ENCODE measurements at places on chromosomes 4 and X. TPM values are rescaled to one million over a fixed set of nuclear protein-coding genes. Genes with fewer than 3 reads are reported as not detected.

DNA sequence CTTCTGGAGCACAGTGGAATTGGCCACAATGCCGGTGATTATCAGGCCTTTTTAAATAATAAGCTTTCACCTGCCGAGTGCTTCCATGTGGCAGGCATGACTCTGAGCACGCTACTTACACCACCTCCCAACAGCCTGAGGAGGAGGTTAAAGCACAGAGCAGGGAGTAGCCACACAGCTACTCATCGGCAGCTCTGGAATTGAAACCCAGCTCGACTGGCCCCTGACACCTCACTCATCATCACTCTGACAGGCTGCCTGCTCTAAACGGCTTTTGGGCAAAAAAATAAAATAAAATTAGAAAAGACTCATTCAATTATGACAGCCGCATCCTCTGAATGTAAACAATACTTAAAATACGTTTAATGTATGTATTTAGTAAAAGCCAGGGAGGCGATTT lies 326.4 kb upstream of the NOCT start:
- no peak for DNase-seq

GRCh38 chr4:82267506-82267905 lies 106.3 kb downstream of the HNRNPD start:
- no peak for DNase-seq

- no peak for DNase-seq
Measured at GRCh38 chrX:125295337-125295736, 24.3 kb upstream of the TEX13C start.

AR gene
- polyA plus RNA-seq = 10.8 TPM

DNA sequence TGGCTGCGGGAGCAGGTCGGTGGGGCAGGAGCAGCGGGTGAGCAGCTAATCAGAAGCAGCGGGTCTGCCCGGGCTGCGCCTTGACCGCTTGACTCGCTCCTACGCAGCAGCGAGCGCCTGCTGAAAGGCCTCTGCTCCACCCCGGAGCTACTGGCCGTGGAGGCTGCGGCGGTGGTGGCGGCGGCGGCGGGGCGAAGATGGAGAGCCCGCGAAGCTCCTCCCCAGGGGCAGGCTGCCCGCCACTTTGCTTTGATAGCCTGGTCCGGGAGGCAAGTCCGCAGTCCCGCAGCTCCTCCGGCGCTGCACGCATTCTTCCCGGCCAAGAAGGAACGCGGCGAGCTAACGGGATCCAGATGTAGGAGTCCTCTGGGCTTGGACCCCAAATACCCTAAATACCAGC lies 36.7 kb downstream of the PJA1 start:
- no peak for DNase-seq

REPS2 gene
- polyA plus RNA-seq = 14.8 TPM

DCHS2 gene
- polyA plus RNA-seq = 2.1 TPM

DNA sequence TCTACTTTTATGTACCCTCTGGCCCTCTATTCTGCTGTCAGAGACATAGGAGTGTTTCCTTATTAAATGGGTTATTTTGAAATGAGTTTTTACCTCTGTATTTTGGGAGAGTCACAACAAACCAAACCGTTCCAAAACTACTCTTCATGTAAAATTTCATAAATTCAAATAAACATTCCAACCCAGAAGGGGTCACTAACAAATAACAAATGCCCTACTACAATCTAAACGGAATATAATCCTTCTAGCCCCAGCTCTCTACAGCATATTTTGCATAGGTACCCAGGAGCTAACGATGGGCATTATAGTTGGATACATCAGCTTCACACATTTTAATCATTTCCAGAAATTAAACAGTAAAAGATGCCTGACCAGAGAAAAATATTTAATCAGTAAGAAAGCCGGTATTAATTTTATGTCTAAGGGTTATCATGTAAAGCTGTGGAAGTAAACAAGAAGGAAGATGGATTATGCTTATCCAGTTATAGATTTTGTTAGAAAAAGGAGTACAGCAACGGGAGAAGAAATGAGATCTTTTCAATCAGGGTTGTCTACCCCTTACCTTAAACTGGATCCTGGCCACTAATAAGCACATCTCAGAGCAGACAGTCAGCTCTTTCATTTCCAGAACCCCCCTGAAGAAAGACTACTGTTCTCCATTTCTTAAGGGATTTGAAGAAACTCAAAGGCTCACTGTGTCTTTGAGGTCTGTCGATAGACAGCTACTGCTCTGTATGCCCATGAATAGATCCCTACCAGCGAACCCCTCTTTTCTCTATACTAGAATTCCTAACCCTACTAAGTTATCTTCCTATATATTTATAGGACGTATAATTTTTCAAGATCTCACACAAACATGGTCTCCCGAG lies 1.2 kb downstream of the UGDH start:
- no peak for DNase-seq

ARHGEF38 gene
- polyA plus RNA-seq = 5.8 TPM

ATXN3L gene
- not detected for polyA plus RNA-seq

GRCh38 chr4:65023883-65024670 lies 614.8 kb upstream of the TECRL start:
- DNase-seq = no peak

- DNase-seq = no peak
Measured at GRCh38 chr4:22462688-22463087, 53.2 kb downstream of the ADGRA3 start.

GRCh38 chrX:135315864-135316263 lies 6.6 kb downstream of the ETDC start:
- no peak for DNase-seq

DNA sequence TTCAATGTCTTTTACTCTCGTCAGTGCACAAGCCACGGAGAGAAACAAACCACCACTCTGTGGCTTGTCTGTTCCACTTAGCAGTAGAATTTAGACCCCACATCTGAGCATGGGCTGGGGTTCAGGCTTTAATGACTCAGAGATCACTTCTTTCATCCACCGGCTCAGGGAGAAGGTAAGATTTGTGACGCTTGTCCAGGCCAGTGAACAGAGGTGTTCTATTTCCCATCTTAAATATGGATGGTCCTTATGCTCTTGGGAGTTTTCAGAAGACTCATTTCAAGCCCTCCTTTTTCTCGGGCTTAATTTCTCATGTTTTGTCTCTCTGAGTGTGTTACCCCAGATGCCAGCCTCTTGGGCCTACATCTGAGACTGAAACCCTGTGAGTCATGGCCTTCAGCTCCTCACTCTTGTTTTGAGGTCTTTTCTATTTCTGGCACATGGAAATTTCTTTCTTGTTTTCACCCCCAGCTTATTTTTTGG lies 127.4 kb upstream of the SFRP2 start:
- no peak for DNase-seq

Data from right lung (tissue), 10 donors.